Stimulated activated CD8-positive, alpha-beta memory T cell treated with anti-CD3 and anti-CD28 coated beads, Interleukin-7, amount 100 ng/mL, for 1 hour (primary cell): ENCODE measurements at places on chromosomes 4 and X.

DNA sequence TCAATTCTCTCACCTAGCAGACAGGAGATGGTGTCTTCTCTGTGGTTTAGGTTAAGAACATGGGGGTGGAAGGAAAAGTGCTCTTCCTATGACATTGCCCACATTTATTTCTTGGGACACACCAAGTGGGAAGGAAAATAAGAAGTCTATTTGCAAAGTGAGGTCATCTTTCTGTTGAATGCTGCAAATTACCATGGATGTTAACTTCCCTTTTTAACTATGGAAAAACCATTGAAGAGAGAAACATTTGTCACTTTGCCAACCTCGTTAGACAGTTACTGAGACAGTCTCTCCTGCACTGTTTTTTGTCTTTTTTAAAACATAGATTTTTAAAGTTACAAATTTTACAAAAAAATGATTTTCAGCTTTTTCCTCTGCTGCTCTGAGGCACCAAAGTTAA, 72.8 kb upstream of the BEND4 start:
- DNase-seq: no peak

DNA sequence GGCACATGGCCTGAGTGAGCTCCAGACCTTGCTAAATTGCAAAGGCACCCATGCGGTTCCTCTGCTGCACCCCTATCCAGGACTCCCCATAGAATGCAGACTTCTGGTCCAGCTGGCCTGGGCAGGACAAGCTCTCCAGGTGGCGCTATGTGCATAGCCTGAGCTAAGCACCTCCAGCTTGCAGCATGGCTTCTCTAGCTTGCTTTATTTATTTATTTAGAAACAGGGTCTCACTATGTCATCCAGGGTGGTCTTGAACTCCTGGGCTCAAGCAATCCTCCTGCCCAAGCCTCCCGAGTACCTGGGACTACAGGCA, 5.5 kb upstream of the WFS1 start:
- no peak for DNase-seq

GRCh38 chr4:119099227-119099810, 36.3 kb upstream of the MYOZ2 start:
- no peak for DNase-seq

DNA sequence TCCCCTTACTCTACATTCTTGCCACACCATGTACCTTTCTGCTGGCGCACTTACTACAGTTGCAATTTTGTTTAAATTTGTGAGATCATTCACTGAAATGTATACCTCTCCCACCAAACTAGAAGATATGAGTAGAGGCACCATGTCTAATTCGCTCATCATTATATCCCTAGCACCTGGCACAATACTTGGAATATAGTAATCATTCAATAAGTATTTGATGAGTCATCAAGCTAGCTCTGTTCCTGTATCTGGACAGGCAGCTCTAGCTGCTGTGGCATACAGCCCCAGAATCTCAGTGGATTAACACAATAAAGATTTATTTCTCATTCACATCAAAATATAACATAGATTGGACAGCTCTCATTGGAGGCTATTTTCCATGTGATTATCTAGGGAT, 245.9 kb downstream of the IDS start:
- DNase-seq: no peak

DNA sequence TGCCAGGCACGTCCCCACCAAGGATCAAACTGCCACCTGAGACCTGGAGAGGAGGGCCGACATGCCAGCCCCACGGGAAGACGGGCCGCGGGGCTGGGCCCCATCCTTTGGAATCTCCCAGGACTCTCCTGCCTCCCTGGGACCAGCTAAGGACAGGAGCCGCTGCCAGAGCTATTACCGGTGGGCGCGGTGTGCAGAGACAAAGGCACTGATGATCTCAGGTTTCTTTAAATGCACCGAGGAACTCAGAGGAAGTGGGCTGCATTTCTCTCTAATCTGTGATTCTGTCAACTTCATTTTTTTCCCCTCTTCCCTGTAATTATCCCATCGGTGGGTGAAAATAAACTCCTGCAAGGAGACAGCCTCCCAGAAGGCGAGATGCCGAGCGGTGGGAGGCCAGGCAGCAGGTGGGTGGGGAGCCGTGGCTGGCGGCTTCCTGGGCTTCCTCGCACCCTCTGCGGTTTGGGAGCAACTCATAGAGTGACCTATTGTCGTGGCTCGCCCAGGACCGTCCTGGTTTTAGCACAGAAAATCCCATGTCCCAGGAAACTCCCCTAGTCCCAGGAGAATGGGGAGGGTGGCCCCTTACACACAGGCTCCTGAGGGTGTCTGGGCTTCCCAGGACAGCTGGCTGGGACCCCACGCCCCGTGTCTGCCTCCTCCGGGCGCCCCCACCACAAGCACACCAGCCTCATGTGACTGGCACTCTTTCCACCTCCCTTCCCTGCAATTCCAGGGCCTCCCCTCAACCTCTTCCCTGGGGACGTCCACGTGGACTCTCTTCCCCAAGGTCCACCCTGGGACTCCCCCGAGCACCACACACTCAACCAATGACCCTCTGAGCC, 62.3 kb upstream of the ADRA2C start:
- no peak for DNase-seq

- no peak for DNase-seq
Observed at GRCh38 chrX:123756320-123756719, 23.5 kb upstream of the THOC2 start.

- no peak for DNase-seq
Observed at GRCh38 chrX:11532291-11533078, 133.2 kb downstream of the ARHGAP6 start.

DNA sequence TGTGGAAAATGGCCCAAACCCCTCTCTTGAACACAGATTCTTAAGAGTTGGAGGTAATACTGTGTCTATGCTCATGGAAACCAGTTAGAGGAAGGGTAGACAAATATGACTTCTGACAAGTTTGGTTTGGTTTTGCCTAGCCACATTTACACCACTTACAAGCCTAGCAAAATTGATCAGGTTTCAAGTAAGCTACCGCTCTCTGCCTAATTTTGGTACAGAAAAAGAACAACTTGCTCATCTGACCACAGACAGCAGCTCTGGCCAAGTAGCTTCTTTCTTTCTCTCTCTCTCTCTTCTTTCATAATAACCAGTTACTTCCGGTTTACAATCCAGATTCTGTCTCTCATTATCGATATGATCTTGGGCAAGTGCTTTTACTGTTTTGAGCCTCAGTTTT, 260.0 kb downstream of the GLUD2 start:
- DNase-seq: no peak

DNA sequence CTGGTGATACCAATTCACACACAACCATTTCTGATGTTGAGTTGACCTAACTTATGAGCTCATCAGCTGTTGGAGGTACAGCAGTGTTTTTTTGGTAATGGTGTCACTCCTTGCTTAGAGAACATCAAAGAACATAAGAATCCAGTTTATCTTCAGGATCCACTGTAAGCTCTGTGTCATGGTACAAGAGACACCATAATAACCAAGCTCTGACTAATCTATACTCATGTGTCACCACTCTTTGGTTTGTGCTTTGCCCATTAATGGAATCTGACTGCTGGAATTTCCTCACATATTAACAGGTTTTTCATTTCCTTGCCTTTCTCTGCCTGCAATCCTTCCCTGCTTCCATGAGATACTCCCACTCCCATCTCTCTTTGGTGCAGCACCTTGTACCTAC, 735.1 kb upstream of the LCORL start:
- no peak for DNase-seq

- DNase-seq: no peak
Observed at GRCh38 chrX:2875798-2876399, 47.2 kb downstream of the GYG2 start.

- no peak for DNase-seq
Observed at GRCh38 chr4:79050541-79050880, 111.3 kb upstream of the PAQR3 start.

GRCh38 chr4:184804621-184805020, 21.1 kb downstream of the ACSL1 start:
- no peak for DNase-seq

GRCh38 chr4:8174970-8175369, 16.4 kb upstream of the ABLIM2 start:
- no peak for DNase-seq

- no peak for DNase-seq
Observed at GRCh38 chr4:3399277-3400194, 42.2 kb upstream of the HGFAC start.

- DNase-seq: no peak
Observed at GRCh38 chr4:118755438-118756226, 70.4 kb downstream of the METTL14 start.

DNA sequence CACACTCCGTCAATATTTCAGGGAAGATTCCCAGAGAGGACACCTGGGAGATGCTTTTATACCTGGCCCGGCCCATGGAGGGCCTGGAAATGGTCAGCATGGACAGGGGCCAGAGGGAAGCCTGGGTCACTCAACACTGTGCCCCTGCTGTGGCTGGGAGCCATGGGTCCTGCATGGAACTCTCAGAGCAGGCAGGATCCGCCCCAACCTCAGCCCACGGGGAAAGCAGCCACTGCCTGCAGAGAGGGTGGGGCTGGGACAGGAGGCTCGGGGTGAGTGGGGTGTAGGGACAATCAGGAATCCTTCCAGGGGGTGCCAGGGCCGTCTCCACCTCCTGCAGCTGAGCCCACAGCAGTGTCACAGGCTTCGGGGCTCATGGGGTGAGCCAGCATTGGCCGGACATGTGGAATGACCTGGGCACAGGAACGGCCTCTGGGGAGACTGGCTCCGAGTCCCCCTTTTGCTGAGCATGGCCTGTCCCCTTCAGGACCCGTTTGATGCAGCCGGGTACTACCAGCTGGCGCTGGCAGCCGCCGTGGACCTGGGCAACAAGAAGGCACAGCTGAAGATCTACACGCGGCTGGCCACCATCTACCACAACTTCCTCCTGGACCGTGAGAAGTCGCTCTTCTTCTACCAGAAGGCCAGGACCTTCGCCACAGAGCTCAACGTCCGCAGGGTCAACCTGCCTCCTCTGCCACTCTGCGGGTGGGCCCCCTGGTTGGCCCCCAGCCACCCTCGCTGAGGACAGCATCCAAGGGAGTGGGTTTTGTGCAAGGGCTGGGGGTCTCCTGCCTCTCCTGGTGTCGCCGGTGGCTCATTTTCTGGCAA, 29.1 kb upstream of the HTRA3 start:
- no peak for DNase-seq

- no peak for DNase-seq
Observed at GRCh38 chr4:8342651-8343261, 73.2 kb downstream of the HTRA3 start.

DNA sequence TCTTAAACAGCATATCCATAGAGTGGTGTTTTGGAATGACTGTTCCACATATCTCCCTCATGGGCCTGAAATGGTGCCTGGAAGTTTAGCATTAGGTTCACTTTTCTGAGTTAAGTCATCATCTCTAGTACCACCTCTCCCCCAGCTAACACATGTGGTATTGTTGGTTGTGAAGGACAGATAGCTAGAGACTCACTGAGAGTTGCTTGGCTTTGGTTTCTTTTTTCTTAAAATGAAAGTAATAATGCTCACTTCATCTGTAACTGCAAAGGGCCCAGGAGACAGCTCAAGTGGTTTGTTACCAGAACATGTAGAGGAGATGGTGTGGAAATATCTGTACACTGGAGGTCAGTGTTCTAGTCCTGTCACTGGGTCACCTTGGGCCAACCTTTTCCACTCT, 90.9 kb downstream of the EFNB1 start:
- DNase-seq: no peak

DNA sequence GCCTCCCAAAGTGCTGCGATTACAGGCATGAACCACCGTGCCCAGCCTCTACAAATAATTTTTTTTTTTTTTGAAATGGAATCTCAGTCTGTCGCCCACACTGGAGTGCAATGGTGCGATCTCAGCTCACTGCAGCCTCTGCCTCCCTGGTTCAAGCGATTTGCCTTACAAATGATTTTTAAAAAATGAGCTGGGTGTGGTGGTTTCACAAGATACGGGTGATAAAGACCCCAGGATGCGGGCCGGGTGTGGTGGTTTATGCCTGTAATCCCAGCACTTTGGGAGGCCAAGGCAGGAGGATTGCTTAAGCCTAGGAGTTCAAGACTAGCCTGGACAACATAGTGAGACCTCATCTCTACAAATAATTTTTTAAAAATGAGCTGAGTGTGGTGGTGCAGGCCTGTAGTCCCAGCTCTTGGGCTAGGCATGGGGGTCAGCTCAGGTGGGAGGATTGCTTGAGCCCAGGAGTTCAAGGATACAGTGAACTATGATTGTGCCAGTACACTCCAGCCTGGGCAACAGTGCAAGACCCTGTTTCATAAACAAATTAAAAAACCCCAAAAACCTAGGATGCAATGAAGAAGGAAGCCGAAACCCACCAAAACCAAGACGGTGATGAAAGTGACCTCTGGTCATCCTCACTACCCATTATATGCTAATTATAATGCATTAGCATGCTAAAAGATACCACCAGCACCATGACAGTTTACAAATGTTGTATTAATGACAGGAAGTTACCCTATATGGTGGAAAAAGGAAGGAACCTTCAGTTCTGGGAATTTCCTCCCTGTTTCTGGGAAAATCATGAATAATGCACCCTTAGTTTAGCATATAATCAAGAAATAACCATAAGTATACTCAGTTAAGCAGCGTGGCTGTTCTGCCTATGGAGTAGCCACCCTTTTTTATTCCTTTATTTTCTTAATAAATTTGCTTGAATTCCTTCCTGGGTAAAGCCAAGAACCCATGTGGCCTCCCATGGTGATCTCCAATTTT, 27.7 kb downstream of the PDGFRA start:
- no peak for DNase-seq

DNA sequence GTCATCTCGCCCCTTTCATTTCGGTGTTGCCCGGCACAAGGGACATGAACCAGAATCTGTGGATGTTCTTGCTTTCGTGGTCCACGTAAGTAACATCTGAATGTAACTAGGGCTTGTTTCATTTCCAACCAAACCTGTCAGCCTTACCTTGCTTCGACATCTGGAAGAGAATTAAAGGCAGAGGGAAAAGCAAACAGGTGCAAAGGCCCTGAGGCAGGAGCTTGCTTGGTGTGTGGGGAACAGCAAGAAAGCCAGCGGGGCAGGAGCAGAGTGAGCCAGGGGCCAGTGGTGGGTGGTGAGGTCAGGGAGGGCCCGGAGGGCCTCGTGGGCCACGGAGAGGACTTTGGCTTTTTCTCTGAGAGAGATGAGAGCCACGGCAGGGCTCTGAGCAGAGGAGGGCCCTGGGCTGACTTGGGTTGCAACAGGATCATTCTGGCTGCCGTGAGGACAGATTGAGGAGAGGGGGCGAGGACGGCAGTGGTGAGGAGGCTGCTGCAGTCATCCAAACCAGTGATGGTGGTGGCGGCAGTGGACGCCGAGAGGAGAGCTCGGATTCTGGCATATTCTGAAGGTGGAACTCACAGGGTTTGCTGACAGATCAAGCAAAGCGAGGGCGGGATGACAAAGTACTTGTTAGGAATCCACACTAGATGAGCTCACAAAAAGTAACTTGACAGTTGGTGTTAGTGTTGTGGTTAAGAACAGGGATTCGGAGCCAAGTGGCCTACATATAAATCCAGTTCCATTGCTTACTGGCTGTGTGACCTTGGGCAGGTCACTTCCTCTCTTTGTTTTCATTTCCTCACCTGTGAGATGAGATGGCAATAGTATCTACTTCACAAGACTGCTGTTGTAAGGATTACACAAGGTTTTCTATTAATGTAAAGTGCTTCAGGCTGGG, 6.8 kb upstream of the WDR13 start:
- no peak for DNase-seq

GRCh38 chrX:153878969-153879653, 6.9 kb downstream of the L1CAM start:
- DNase-seq: no peak
